ENCODE measurements at places on chromosomes 12 and 14.

- DNase-seq: no peak
Observed at GRCh38 chr14:63909984-63910383, 57.2 kb downstream of the SYNE2 start.

DNA sequence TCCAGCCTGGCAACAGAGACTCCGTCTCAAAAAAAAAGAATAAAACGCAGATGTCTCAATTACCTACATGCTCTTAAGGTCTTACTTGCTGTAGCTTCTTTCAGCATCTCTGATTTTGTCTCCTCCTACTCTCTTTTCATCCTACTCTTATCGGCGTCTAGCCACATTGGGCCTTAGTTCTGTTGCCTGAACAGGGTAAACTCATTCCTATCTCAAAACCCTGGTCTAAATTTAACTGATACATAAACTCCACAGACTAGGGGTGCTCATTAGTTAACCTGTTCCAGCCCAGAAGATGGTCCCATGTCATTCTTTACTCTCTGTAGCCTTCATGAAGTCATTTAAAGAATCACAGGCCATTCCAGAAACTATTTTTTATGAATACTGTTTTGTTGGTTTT lies 33.6 kb downstream of the EXD2 start:
- DNase-seq: no peak

- no peak for DNase-seq
Observed at GRCh38 chr12:58285551-58285950, 344.2 kb downstream of the ATP23 start.

DNA sequence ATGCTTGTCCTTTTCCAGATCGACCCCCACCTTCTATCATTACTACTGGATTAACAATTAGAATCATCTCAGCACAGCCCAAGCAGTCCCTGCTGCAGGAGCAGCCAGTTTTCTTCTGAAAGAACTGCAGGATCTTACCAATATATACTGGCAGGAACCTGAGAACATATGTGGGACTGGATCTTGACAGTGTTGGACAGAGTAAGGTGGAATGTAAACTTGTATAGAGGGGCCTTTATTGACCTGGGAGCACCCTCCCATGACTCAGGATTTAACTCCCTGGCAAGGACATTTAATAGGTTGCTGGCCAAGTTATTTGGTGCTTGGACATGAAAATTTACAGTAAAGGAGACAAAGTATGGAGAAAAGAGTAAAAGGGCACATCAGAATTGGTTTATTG lies 66.2 kb upstream of the TMX1 start:
- no peak for DNase-seq

DNA sequence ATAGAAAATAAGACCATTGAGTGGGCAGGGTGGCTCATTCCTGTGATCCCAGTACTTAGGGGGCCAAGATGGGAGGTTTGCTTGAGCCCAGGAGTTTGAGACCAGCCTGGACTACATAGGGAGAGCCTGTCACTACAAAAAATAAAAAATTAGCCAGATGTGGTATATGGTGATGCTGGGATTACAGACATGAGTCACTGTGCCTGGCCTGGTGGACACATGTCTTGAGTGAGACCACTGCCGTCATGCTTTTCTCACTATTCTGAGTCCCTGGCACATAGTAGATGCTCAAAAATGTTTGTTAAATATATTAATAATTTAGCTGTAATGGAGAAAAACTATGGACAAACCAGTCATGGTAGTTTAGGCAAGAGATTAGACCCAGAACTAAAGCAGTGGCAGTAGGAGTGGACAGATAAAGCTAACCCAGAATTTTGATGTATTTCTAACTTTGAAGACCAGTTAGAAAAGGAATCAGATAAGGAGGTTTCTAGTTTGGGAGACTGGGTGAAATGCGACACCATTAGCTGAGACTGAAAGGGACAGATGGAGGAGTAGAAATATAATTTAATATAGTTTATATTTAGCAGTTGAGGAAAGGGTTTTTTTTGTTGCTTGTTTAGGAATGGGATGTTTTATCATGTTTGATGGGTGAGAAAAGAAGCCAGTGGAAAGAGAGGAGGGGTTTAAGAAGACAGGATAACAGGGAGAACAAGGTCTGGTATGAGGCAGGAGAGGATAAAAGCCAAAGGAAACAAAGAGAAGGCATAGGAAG lies 7.4 kb upstream of the PTGES3 start:
- no peak for DNase-seq
